ENCODE measurements at places on chromosomes 6 and 20.

- H3K4me3 ChIP-seq, result no peak overlapping the region
- DNase-seq, result no peak
- no peaks in the 10 kb centered on the region for H3K4me1 ChIP-seq
- peaks cover 7% of the 10 kb centered on the region for H3K36me3 ChIP-seq
- H3K27me3 ChIP-seq, result no peaks in the 10 kb centered on the region
These were observed 8.1 kb downstream of the HLA-DRB1 start for GRCh38 chr6:32581315-32582095.

DNA sequence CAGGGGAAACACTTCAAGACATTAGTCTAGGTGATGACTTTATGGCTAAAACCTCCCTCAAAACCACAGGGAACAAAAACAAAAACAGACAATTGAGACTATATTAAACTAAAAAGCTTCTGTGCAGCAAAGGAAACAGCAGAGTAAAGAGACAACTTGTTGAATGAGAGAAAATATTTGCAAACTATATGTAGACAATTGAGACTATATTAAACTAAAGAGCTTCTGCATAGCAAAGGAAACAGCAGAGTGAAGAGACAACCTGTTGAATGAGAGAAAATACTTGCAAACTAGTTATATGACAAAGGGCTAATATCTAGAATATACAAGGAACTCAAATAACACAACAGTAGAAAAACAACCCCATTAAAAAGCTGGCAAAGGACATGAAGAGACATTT, 136.4 kb downstream of the IBTK start:
- no peaks in the 10 kb centered on the region for H3K27me3 ChIP-seq
- no peaks in the 10 kb centered on the region for H3K4me1 ChIP-seq
- no peaks in the 10 kb centered on the region for H3K36me3 ChIP-seq
- no peak overlapping the region for H3K4me3 ChIP-seq
- DNase-seq, result no peak

DNA sequence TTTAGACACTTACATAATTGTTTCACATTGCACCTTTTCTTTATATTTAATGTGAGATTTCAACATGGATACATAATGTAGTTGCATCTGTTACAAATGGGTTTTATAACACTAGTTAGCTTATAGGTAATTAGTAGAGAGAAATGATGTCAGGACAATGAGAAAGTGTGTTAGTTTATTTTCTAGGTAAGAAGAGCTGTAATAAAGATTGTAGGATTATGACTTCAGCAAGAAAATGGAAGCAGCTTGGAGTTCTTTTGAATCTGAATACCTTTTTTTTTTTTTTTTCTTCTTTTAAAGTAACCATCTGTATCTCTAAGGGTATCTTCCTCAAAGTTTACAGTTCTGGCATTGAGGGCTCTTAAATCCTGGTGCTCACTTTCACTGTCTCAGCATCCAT, 35.3 kb downstream of the CD2AP start:
- DNase-seq, result no peak
- H3K27me3 ChIP-seq, result no peaks in the 10 kb centered on the region
- H3K36me3 ChIP-seq, result peaks cover 20% of the 10 kb centered on the region
- no peak overlapping the region for H3K4me3 ChIP-seq

- H3K27ac ChIP-seq, result no peak overlapping the region
- no peaks in the 10 kb centered on the region for H3K27me3 ChIP-seq
- H3K4me1 ChIP-seq, result no peaks in the 10 kb centered on the region
- no peak overlapping the region for H3K4me3 ChIP-seq
- no peaks in the 10 kb centered on the region for H3K36me3 ChIP-seq
These were observed 174.1 kb downstream of the BMP7 start for GRCh38 chr20:57092112-57092899.

DNA sequence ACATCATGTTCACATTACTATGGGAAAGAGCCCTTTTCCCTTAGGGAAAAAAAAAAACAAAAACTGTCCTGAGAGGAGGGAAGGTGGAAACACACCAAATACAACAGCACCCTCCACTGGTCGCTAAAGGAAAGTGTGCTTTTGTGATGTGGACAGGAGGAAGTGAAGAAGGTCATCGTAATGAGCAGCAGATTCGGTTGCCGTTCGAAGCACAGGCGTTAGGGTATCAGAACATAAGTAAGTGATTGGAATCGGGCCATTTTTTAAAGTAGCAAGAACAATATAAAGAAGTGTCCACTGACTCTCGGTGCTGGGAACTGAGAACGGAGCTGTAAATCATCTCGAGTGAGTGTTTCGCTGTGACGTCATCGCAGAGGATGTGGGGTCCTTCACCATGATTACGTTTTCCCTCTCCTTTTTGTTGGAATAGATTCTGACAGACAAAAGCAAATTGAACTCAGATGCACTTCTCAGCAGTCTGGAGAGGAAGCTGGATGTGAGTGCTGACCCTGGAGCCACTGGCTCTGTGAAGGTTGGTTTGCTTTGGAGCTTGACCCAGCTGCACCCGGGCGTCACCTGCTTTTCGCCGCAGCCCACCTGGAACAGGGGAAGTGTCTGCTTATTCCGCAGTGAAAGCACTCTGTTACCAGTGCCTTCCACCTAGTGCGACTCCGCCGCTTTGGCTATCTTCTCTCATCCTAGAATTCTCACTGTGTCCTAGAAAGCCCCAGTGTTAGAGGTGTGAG, 203.6 kb upstream of the GMDS start:
- H3K36me3 ChIP-seq, result no peaks in the 10 kb centered on the region
- peak overlapping the region; percentile 22 for H3K4me3 ChIP-seq
- no peak overlapping the region for H3K27ac ChIP-seq
- H3K4me1 ChIP-seq, result no peaks in the 10 kb centered on the region

Data from CD4-positive, CD25-positive, alpha-beta regulatory T cell (primary cell).